ENCODE measurements at places on chromosomes 2 and 18.

DNA sequence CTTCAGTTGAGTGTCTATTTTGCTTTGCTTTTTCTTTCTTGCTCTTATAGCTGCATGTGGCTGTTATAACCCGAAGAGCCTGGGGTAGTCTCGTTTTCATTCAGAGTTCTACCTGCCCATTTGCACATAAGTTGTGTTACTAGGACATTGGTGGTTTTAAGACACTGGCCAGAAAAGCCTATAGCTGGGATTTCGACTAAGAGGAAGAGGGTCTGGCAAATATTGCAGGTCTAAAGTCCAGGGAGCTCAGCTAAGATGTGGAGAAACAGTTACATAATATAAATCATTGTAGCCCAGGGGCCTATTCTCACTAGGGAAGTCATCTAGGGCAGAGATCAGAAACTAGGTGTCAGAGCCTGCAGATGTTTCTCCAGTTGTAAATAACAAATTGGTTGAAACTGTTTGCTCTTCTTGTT lies 120.8 kb downstream of the BABAM2 start:
- no peak for DNase-seq

- DNase-seq, result peak; percentile 13
These were observed 101.5 kb upstream of the SETBP1 start for GRCh38 chr18:44579028-44579702.

GRCh38 chr2:240815761-240816583 lies 4.0 kb downstream of the KIF1A start:
- no peak for DNase-seq

DNA sequence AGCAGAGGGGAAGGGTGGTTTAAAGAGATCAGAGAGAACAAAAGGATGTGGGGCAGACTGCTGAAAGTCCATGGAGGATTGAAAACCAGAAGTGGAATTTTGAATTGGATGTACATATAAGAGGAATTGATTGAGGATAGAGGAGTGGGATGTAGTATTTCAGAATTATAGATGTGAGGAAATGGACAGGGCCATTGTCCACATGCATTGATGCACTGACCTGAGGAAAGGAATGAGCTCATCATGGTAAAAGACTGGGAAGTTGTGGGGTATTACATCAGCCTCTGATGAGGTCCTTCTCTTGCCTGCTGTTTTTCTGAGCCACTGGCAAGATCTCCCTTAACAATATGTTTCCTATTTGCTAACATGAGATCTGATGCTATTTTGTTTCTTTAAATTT lies 365.7 kb upstream of the FANCL start:
- DNase-seq, result peak; percentile 42

GRCh38 chr2:237670641-237671040 lies 43.3 kb downstream of the LRRFIP1 start:
- DNase-seq, result no peak

DNA sequence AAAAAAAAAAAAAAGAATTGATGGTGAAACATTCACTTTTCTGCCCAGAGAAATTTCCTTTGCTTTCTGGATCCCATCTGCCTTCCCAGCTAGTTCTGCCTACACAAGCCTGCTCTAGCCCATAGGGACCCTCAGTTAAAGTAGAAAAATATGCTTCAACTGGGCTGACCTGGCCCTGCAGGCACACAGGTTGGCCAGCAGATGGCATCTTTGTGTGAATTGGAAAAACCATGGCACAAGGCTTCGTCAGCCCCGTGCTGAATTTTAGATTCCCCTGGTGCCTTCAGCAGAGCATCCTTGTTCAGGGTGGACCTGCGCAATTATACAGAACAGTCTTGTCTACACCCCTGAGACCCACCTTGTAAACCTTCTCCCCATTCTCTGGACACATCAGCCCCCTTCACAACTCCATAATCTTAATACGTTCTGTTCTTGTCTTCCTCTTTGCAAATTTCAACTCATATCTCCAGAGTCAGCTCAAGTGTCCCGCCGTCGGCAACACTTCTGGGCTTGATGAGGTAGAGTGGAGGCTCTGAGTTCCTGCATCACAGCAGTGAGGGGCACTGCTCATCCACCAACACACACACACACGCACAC lies 114.5 kb downstream of the INSIG2 start:
- DNase-seq, result peak; percentile 17

All from inflammatory macrophage treated with lipopolysaccharide for 1 hour (primary cell).